ENCODE measurements at places on chromosomes 2 and 18. TPM values are rescaled to one million over a fixed set of nuclear protein-coding genes. Genes with fewer than 3 reads are reported as not detected.

GRCh38 chr2:64685430-64685829 is 31.7 kb upstream of the SERTAD2 start:
- DNase-seq = no peak

DNA sequence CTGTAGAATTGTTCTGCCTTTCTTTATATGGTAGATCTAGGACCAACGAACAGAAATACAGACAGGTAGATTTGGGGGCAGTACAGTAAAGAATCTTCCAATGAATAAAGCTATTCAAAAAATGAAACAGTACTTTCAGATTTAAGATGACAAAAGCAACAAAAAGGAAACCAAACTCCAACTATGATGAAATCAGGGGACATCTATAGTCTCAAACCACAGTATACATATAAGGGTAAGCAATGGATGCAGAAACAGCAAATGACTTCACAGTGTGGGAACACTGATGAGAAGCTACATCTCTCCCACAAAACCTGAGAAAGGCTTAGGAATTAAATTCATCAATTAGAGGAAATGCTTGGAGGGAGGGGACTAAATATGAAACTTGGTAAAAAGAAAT is 202.5 kb downstream of the CTNNA2 start:
- DNase-seq = no peak

GRCh38 chr2:206851521-206851920 is 86.1 kb downstream of the FASTKD2 start:
- DNase-seq = no peak

DNA sequence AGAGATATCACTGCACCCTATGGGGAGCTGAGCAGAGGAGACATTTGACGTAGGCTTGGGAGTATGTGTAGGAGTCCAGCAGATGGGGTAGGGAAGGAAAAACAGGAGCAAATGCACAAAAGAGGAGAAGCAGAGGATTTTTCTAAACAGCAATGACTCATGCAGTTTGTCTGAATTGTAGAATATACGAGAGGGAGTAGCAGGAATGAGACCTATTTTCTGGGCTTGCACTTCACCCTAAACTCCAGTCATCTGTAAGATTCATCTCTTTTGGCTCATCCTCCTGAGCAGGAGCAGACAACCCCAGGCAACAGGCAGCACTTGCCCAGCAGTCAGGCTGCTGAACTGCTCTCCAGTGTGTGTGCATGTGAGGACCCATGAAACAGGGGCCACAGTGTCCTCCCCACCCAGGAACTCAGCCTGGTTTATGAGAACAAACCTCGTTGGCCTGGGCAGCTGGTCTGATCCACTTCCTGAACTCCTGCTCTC is 100.2 kb upstream of the CDC42EP3 start:
- DNase-seq = no peak

DNA sequence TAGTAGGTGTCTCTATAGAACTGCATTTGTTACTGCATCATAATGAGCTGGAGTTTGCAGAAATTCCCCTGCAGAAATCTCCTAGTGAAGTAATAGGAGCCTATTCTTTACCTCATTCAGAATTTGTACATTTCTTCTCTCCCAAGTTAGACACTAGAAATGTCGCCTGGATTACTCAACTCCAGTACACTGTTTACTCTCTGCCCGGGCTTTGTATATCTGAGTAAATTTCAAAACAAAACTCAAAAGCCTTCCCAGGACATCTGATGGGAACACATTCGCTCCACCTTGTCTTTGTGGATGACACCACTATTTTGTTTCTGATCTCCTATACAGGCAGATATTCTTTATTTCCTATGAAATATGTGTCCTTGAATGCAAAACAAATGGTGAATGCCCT is 76.8 kb downstream of the POU3F3 start:
- DNase-seq = no peak

CRYGC gene
- not detected for total RNA-seq

CKAP2L gene
- 46.7 TPM for total RNA-seq

- peak; percentile 29 for DNase-seq
Observed at GRCh38 chr18:54263904-54264336, 5.4 kb upstream of the POLI start.

INO80C gene
- total RNA-seq = 30.8 TPM

GRCh38 chr2:6648596-6649247 is 217.0 kb downstream of the CMPK2 start:
- DNase-seq = no peak

- no peak for DNase-seq
Observed at GRCh38 chr2:231334981-231335380, 60.5 kb upstream of the B3GNT7 start.

DNA sequence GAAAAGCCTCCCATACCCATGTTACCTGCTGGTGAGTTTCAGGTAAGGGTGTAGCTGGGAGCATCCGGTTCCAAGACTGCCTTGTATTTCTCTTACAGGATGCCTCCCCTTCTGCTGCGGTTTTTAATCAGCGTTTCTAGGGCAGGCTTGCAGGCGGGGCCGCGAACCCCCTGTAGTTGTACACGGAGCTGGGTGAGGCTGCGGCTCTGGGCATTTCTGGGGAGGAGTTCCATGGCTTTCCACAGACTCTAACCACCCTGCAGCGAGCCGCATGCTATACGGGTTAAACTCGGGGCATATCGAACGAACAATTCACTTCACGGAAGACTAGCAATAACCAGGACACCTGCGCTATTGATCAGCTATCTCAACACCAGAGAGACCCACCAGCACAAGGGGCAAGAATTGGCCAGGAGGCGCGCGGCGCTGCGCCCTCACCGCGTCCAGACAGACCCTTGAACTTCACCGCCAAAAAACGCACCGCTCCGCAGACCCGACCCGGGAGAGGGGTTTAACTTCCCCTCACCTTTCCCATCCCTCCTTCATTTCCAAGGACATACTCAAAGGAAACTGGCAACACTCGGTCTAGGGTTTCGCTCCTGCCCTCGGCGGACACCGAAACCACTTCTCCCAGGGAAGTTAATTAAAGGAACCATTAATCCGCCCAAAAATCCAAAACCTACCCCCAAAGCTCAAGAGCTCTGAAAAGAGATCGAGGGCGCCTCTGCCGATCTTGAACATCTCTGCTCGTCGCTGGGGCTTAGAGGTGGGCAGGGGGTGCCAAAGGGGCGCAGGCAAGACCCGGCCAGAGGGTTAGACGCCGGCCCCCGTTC is 909 bp downstream of the TGFA start:
- DNase-seq = peak; percentile 16

ATL2 gene
- total RNA-seq = 29.9 TPM

DNA sequence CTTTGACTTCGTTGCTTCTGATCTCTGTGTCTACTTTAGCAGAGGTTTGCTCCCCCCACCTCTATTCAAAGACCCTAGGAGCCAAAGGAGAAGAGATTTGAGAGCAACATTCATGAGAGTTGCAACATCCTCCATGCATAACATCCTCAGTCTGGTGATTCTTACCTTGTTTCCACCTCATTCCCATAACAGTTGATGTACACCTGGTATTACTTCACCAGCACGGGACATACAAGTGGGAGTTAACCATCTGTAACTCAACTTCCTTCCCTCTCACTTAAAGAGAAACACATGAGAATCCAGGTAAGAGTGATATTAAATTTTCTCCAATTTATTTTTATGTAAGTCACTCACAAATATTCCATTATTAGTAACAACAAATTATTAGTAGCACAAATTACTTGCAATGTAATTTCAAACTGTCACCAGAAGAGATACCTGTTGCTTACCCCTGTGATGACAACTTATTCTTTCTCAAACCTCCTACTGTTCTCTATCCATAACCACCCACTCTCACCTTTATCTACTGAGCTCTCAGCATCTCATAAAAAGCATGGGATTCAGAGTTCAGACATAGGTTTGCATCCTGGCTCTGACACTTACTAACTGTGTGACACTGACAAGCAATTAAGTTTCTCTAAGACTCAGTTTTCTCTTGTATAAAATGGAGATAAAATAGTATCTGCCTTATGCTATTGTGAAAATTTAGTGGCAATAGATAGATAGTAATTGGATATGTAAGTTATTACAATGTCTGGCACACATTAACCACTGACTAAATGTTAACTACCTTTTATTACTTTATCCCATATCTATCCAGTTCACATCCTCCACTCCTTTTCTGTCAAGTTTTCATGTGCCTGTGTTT is 184.6 kb upstream of the SRD5A2 start:
- DNase-seq = no peak

DNA sequence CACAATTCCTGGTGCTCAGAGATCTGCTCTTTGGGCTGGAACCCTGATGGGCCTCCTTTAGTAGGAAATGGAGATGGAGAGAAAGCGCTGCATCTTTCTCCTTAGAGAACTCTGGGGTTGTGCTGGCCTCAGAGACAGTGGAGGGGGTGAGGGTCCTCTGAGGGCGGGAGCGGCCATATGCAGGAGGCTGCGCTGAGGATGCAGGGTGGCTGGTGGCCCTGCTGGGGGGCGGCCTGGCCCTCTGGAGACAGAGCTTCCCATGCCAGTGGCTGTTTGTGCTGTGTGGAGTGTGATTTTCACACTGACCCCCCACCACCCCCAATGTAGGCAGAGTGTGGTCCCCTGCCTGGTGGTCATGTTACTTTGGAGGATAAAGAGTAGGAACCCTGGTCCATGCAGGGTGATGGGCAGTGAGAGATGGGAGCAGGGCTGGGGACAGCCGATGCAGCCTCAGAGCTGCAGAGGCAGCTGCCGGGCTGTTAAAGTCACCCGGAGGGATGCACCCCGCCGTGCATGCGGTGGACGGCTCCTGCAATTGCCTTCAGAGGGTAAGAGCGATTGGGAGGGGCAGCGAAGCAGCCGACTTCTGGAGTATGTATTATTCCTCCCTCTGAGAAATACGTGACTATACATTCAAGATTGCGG is 194.6 kb downstream of the FAM210A start:
- DNase-seq = no peak

DNA sequence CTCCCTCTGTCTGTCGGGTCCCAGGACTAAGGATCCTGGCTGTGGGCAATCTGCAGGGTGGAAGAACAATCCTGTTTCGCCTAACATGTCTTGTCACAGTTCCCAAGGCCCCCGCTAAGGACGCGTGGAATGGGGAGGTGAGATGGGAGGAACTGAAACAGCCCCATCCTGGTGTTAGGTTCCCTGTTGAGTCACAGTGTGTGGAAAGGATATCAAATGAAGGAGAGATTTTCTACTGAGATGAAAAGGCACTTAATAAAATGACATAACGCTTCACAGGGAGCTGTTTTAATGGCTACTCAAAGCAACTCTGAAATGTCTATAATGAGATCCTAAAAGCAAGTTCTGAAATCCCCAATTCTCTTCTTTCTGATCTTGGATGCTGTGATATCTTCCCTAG is 52.5 kb downstream of the RAB31 start:
- no peak for DNase-seq

- DNase-seq = no peak
Observed at GRCh38 chr2:16140771-16141640, 200.7 kb downstream of the MYCN start.

GRCh38 chr2:181723731-181724130 is 43.4 kb upstream of the NEUROD1 start:
- no peak for DNase-seq

DNA sequence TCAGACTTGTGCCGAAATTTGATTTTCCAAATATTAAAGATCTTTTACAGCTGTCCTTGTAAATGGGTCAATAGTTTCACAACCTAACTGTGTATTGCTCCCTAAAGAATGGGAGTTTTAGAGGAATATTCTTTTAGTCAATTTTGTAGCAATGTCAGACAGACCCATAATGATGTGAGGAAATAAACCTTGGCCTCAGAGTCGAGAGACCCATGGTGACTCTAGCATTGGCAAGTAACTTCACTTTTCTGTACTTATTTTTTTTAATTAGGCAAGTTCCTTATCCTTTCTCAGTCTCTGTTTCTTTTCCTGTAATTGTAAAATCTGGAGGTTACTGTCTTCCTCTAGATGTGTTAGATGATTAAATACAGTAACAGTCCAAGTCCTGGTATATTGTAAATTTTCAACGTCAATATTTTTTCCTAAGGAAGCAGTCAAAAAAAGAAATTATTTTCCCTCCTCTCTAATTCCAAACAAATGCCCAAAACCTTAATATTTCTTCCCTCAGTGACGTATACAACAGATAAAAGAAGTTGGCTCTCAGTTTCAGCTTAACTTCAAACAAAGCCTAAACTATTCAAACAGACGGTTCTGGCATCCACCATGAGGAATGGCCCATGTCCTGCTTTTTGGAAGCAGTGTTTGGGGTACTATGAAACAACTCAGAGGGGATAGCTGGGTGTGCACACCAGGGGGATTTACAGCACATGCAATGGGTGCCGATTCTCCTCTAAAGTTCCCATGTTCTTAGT is 466.7 kb downstream of the TNS1 start:
- no peak for DNase-seq

AQP12B gene
- total RNA-seq = not detected

UGT1A10 gene
- not detected for total RNA-seq

- no peak for DNase-seq
Observed at GRCh38 chr2:70081221-70081620, 6.1 kb upstream of the PCBP1 start.

GRCh38 chr2:238743243-238744065 is 104.4 kb upstream of the TWIST2 start:
- no peak for DNase-seq

MGAT4A gene
- 49.4 TPM for total RNA-seq

GRCh38 chr2:22826703-22827102 is 558.3 kb upstream of the KLHL29 start:
- no peak for DNase-seq

GRCh38 chr2:133421516-133422324 is 146.5 kb downstream of the NCKAP5 start:
- no peak for DNase-seq

DNA sequence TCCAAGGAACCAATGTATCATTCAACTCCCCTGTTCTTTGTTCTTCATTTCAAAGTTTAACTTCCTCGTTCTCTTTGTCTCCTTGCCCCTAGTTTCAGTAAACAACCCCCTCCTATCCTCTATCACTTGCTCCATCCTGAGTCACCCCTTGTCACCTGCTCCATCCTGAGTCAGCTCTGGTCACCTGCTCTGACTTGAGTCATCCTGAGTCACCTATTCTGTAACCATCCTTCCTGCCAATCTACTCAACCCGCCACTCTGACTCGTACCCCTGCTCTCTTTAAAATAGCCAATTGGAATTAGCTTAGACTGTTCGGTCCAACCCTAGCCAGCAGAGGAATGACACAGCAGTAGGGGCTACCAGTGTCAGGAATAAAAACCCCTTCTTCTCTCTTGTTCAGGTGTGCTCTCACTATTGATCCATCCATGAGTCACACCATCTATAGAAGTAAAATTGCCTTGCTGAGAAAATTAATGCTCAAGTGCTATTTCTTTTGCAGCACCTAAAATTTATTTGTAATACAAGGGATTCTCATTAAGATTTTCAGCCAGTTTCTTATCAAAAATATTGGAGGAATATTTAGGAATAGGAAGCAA is 326.8 kb downstream of the AKAIN1 start:
- DNase-seq = peak; percentile 7

- DNase-seq = no peak
Observed at GRCh38 chr2:204718607-204719006, 173.3 kb downstream of the PARD3B start.

- DNase-seq = no peak
Observed at GRCh38 chr2:39778233-39778632, 825 bp downstream of the THUMPD2 start.

ERFE gene
- total RNA-seq = 0.07 TPM
